ENCODE measurements at places on chromosomes 6 and 20. TPM values are rescaled to one million over a fixed set of nuclear protein-coding genes. Genes with fewer than 3 reads are reported as not detected.
A peak's percentile ranks its signal among the peaks of the same experiment; 100 is the strongest.

DNA sequence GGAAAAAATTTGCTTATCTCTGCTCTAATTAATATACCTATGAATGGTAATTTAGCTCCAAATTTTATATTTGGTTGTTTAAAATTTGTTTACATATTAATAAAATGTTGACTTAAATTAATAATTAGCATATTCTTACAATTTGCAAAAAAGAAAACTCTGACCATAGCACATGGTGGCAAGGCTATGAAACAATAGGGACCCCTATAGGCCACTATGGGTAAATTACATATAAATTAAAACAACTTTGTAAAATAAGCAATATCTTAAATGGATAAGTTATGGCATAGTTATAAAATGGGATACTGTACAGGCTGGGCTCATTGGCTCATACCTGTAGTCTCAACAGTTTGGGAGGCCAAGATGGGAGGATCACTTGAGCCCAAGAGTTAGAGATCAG lies 76.0 kb downstream of the MKKS start:
- no peaks in the 10 kb centered on the region for H3K36me3 ChIP-seq
- no peak overlapping the region for H3K27ac ChIP-seq
- peaks cover 9% of the 10 kb centered on the region for H3K27me3 ChIP-seq
- H3K4me3 ChIP-seq = no peak overlapping the region
- H3K4me1 ChIP-seq = peaks cover 3% of the 10 kb centered on the region
- no peak for DNase-seq

GRCh38 chr6:38713812-38714211 lies 1.3 kb upstream of the DNAH8 start:
- H3K27ac ChIP-seq = no peak overlapping the region
- H3K36me3 ChIP-seq = no peaks in the 10 kb centered on the region
- H3K4me1 ChIP-seq = peaks cover 17% of the 10 kb centered on the region
- peaks cover 18% of the 10 kb centered on the region for H3K27me3 ChIP-seq
- DNase-seq = peak; percentile 77

GRCh38 chr20:31718952-31719643 lies 3.6 kb downstream of the BCL2L1 start:
- peak overlapping the region; percentile 99 for H3K27ac ChIP-seq
- H3K36me3 ChIP-seq = peaks cover 79% of the 10 kb centered on the region
- no peaks in the 10 kb centered on the region for H3K27me3 ChIP-seq

- no peak overlapping the region for H3K27ac ChIP-seq
- H3K4me3 ChIP-seq = no peak overlapping the region
- H3K36me3 ChIP-seq = no peaks in the 10 kb centered on the region
- DNase-seq = no peak
- peaks cover 21% of the 10 kb centered on the region for H3K27me3 ChIP-seq
Measured at GRCh38 chr6:88179692-88180091, 13.5 kb upstream of the CNR1 start.

Gene ELOVL4
- 0.33 TPM for total RNA-seq

DNA sequence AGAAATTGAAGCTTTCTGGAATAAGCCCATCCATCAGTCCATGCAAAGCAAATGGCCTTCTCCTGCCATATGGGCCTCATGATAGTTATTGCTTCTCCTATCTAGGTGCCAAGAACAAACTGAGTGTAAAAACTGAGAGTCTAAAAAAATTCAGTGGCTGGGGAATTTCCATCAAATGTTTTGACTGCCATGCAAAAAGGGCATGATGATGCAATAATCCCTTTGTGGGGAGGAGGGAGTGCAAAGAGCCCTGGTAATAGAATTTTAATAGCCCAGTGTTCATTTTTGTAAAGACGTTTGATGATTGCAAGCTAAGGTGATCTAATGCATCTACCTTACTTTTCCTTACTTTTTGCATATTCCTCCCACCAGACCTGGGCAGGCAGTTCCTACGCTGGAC lies 683.7 kb downstream of the EPM2A start:
- no peaks in the 10 kb centered on the region for H3K36me3 ChIP-seq
- no peaks in the 10 kb centered on the region for H3K27me3 ChIP-seq
- no peak for DNase-seq
- no peak overlapping the region for H3K4me3 ChIP-seq

DNA sequence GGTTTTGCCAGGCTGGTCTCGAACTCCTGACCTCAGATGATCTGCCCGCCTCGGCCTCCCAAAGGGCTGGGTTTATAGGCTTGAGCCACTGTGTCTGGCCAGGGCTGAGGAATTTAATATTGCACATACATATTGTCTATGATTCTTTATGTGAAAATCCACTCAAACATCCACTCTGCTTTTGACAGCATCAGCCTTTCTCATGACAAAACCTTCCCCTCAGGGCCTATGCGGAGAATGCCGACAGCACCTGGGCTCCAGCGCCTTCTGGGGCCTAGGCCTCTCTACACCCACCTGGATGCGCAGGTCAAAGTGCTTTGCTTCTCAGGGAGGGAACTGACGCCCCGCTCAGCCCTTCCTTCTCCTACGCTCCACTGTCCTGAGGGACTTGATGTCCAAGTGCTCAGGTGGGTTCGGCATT lies 5.4 kb downstream of the RAMACL start:
- no peak overlapping the region for H3K27ac ChIP-seq
- H3K4me3 ChIP-seq = no peak overlapping the region
- no peaks in the 10 kb centered on the region for H3K27me3 ChIP-seq
- DNase-seq = no peak
- H3K4me1 ChIP-seq = no peaks in the 10 kb centered on the region

Gene RBM24
- total RNA-seq = not detected

GRCh38 chr6:134063966-134064445 lies 11.6 kb upstream of the SLC2A12 start:
- H3K27ac ChIP-seq = no peak overlapping the region
- no peak overlapping the region for H3K4me3 ChIP-seq
- H3K27me3 ChIP-seq = no peaks in the 10 kb centered on the region
- DNase-seq = peak; percentile 74
- no peaks in the 10 kb centered on the region for H3K4me1 ChIP-seq

- peak overlapping the region; percentile 6 for H3K27ac ChIP-seq
- no peaks in the 10 kb centered on the region for H3K27me3 ChIP-seq
- peaks cover 43% of the 10 kb centered on the region for H3K4me1 ChIP-seq
- DNase-seq = no peak
- no peak overlapping the region for H3K4me3 ChIP-seq
Measured at GRCh38 chr6:18259675-18260447, 4.5 kb downstream of the DEK start.

DNA sequence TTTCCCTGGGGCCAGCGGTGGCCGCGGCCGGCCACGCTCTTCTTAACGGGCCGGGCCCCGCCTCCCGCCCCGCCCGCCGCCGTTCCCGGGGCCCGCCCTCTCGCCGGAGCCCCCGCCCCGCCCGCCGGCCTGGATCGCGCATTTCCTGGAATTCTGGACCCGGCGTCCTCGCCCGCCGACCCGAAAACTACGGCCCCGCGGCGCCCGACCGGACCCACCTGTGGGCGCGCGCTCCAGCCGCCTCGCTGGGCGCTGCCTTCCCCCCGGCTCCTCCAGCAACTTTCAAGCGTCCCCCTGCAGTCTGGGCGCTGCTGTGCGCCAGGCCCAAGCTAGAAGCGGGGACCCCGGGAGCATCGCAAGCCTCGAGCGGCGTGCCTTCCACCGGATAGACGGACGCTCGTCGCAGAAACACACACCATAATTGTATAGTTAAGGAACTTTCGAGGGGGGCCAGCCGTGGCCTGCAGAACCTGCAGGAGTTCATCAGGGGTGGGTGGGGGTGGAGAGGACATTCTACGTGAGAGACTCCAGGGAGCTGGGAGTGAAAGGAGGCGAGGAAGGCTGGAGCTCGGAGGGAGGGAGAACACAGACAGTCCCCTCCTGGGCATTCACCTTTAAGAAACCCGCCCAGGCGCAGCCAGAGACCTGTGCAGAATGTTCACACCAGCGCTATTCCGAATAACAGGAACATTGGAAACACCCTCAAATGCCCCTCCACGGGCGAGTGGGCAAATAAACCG lies at the start of gene ADA:
ADA (minus strand) TSS at position 16 of the 740 bp plus-strand sequence. CDS start 92 bp downstream, outside the sequence.
- peak within 1 kb of the TSS; percentile 76 for H3K27ac ChIP-seq
- H3K27me3 ChIP-seq = no peaks in the 10 kb centered on the region
- H3K36me3 ChIP-seq = no peaks in the 10 kb centered on the region

DNA sequence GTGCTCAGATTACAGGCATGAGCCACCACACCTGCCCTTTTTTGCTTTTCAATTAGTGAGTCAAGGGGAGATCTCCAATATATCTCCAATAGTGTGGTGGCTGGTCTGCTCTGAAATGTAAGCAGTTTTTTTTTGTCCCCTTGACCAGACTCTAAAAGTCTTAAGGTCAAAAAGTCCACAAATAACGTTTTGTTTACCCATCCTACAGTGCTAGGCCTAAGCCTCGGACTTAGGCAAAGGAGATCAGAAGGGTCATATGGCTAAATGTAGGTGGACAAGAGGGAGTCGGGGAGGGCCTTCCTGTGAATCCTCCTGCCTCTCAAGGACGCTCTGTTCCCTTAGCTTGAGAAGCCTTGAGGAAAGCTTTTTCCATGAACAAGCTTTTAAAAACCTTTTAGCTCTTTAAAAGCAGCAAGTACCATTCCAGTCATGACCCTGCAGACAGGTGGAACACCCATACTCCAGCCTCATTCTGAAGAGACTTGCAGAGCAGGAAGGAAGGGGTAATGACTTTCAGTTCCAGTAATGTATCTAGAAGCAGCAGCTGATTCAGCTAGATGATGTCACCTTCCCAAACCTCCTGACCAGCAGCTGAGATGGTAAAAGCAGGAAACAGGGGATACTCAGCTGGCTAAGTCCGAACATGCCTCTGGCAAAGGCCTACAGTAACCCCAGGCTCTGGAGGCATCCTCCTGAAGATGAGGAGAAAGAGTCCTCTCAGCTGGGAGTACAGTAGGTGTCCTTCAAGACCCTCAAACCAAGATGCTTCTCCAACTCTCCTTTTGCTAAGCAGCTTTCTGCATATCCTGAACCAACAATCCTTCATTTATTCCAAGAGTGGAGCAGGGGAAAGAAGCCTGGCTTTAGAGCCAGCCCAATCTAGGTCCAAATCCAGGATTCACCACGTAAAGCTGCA lies 23.6 kb downstream of the BCL2L1 start:
- no peak overlapping the region for H3K4me3 ChIP-seq
- no peaks in the 10 kb centered on the region for H3K27me3 ChIP-seq
- peaks cover 51% of the 10 kb centered on the region for H3K36me3 ChIP-seq
- DNase-seq = peak; percentile 73

DNA sequence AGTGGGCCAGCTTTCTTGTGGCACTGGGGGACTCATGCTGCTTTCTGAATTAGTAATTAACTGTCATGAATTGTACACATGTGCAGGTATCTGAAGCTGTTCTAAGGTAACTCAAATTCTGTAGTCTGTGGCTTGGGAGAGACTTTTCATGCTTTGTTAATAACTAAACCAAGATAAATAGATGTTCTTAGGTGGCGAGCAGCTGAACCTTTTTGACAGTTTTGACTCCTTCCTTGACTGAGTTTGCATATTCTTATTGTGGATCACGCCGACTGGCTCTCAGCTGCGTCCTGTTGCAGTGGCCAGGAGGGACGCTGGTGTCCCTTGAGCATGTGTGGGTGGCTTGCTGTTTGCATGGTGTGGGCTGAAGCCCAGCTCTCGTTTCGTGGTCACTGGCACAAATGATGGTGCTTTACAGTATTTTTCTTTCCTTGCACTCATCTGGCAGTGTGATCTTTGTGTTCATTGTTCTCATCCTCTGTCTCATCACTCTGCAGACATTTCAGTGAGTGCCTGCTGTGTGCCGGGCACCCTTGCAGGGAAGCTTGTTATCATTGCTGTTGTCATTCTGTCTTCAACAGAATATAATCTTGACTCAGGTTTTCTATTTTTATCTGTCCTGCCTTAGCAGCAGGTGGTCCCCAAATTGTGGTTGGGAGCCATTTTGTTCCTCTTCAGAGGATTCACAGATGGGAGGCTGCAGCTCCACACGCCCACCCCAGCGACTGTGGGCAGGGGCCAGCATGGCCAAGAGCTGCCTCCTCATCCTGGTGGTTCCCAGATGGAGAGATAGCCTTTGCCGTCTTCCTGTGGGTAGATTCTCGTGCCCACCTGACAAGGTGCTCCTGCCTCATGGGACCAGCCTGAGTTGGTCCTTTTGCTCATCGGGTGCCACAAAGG lies 39.6 kb downstream of the DUSP22 start:
- DNase-seq = no peak
- H3K4me1 ChIP-seq = peaks cover 8% of the 10 kb centered on the region
- H3K27ac ChIP-seq = no peak overlapping the region
- H3K27me3 ChIP-seq = no peaks in the 10 kb centered on the region
- no peak overlapping the region for H3K4me3 ChIP-seq

Gene CGA
- total RNA-seq = not detected

Gene CST3
- total RNA-seq = 0.35 TPM

Gene THBS2
- total RNA-seq = not detected

GRCh38 chr6:106178900-106179299 lies 92.8 kb downstream of the PRDM1 start:
- peaks cover 13% of the 10 kb centered on the region for H3K4me1 ChIP-seq
- no peaks in the 10 kb centered on the region for H3K27me3 ChIP-seq
- no peak overlapping the region for H3K27ac ChIP-seq
- DNase-seq = no peak
- H3K36me3 ChIP-seq = no peaks in the 10 kb centered on the region

DNA sequence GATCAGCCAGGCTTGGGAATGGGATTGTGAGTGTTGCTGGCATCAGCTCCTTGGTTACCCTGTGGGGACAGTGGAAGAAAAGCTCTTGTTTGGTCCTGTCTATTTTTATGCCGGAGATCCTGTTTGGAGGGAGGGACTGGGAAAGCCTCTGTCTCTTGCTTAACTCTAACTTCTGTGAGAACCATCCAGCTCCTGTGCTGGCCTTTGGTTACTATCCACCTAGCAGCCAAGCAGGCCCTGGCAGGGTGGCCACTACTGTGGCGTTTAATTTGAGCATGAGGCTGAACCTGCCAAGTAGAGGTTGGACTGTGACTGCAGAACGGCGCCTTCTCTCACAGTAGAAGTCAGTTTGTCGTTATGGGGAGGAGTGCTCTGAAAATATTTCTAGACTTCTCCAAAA lies 193.3 kb downstream of the UTRN start:
- H3K36me3 ChIP-seq = peaks cover 10% of the 10 kb centered on the region
- no peak overlapping the region for H3K4me3 ChIP-seq
- no peak for DNase-seq
- no peaks in the 10 kb centered on the region for H3K27me3 ChIP-seq
- peak overlapping the region; percentile 66 for H3K27ac ChIP-seq
- H3K4me1 ChIP-seq = peaks cover 3% of the 10 kb centered on the region

DNA sequence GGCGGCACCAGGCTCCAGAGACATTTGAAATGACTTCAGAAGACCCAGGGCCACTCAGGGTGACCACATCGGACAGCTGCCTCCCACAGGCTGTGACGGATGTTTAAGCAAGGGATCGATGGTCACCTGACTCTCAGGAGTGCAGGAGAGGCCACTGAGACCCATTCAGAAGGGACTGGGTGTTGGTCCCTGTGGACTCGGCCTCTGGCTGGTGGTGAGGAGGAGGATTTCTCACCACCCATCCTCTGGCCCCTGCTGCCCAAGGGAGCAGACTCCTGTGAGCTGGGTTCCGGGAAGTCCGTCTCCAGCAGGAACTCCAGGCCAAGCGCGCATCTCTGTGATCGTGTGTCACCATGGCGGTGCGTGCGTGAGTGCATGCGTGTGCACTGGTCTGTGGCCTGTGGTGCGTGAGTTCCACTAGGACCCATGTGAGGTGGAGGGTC lies 25.5 kb downstream of the NPEPL1 start:
- no peak overlapping the region for H3K27ac ChIP-seq
- peaks cover 12% of the 10 kb centered on the region for H3K27me3 ChIP-seq
- no peak for DNase-seq
- no peaks in the 10 kb centered on the region for H3K4me1 ChIP-seq
- no peak overlapping the region for H3K4me3 ChIP-seq
